ENCODE measurements at places on chromosomes 5 and 9. TPM values are rescaled to one million over a fixed set of nuclear protein-coding genes. Genes with fewer than 3 reads are reported as not detected.

ZCCHC7 gene
- 17.3 TPM for polyA plus RNA-seq

LMBRD2 gene
- 24.7 TPM for polyA plus RNA-seq

SLCO6A1 gene
- polyA plus RNA-seq: not detected

C5orf58 gene
- polyA plus RNA-seq: 2.1 TPM

GPX3 gene
- 41.6 TPM for polyA plus RNA-seq

OBP2B gene
- not detected for polyA plus RNA-seq

DMRT3 gene
- polyA plus RNA-seq: 0.72 TPM

MAP3K1 gene
- polyA plus RNA-seq: 18.2 TPM

TRIM32 gene
- polyA plus RNA-seq: 16.6 TPM

ZDHHC11B gene
- polyA plus RNA-seq: 24.9 TPM

ARHGEF39 gene
- polyA plus RNA-seq: 3.2 TPM

Data from spinal cord (tissue), 10 donors.